ENCODE measurements at places on chromosomes 12 and 14.

DNA sequence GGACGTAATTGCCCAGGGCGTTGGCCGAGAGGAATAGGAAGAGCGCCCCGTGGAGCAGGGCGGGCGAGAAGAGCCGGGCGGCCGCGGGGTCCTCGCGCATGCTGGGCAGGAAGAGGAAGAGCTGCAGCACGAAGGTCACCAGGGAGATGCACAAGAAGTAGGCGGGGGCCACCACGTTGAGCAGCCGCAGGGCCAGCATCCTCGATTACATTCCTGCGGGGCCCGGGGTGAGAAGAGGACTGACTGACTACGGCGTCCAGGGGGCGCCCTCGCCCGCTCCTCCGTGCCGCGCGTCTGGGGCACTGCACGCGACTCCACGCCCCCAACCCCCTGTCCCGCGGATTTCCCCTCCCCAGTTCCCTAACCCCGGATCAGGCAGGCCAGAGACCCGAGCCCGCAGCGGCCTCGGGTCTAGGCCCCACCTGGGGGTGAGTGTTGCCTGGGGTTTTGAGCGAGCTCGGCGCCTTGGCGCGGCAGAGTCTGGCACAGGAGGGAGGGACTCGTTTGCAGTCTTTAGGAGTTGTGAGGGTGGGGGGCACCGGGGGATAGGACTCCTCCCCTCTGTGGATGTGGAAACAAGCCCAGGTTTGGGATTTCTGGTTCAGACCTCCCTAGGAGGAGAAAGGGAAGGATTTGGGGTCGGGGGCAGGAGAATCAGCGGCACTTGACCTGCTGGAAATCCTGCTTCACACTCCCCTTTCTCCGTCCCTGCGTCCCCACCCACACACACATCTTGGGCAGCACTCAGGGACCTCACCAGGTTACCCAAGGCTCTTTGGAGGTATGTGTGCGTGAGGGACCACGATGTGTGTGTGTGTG lies 1.8 kb downstream of the ZDHHC22 start:
- no peak for DNase-seq

GRCh38 chr14:23933108-23933741 lies 20.3 kb upstream of the DHRS4 start:
- DNase-seq = no peak

DNA sequence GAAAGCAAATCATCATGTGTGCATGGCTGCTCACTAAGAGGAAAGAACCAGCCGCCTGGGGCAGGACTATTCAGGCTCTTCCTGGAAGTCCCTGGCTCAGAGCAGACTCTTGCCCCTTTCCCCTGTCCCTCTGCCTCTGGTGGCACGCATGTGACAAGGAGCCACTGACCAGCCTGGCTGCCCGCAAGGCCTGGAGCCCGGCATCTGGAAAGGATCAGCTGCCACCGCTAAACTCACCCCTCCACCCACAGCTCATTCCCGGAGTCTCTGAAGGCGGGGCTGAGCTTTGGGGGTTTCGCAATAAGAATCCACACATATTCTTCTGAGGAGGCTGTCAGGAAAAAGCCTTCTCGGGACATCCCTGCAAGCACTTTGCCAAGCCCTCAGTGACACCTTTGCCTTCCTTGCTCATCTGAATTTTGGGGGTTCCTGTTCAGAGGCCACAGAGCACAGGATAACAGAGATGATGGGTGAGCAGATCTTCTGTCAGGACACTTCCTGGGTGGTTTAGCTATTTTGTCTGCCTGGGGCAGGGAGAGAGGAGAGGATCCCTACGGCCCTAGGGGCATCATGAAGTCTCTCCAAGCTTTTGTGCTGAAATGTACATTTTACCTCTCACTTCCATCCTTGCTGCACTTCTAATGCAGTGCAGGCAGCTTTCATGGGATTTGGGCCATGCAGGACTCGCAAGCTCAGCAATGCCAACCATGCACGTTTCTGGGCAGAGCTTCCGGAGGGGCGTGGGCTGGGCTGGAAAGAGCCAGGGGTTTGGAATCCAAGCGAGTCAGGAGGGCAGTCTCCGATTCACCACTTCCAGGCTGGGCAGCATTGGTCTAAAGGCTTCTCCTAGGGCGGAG lies 124.8 kb upstream of the MAP1LC3B2 start:
- DNase-seq = peak; percentile 81

GRCh38 chr14:94621358-94622134 lies 9.4 kb downstream of the SERPINA3 start:
- DNase-seq = no peak

DNA sequence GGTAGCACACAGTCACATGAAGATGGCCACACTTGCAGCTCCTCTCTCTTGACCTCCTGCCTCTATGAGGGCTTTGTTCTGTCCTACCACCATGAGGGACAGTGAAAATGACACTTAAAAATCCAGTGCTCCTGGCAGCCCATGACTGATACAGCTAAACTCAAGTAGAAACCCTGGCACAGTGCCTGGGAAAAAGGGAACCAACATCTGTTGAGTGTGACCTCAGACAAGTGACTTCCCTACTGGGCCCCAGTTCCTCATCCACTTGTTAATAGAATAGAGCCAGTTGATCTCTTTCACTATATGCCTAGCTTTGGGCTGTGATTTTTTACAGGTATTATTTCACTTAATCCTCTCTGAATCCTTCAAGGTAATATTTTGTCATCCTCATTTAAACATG lies 4.8 kb downstream of the GUCY2C start:
- no peak for DNase-seq

Data from SW 1271 (cell line).